Putamen (tissue), 1 donor: ENCODE measurements at places on chromosomes 5 and 9.

- no peak for DNase-seq
These were observed 1864.2 kb upstream of the C9orf72 start for GRCh38 chr9:29437526-29437925.

GRCh38 chr9:112404508-112404932, 24.6 kb downstream of the HSDL2 start:
- no peak for DNase-seq

DNA sequence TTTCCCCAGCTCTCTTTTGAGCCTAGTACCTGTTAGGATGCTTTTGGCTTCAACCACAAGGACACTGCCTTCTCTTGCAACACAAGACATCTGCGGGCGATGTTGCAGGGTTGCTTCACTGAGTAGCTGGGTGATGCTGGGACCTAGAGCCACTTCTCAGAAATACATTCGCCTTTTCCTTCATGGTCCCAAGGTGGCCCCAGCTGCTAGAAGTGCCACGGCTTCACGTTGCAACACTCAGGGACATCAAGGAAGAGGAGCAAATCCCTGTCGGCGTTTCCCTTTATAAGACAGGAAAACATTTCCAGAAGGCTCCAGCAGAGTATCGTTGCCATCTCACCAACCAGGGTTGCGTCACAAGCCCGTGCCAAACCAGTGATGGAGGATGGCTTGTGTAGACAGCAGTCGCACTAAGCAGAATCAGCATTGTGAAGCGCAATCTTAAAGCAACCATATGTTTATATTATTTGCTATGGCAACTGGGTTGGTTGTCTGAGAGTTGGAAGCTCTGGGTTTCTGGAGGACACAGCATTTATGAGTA, 62.7 kb downstream of the ANKRD33B start:
- no peak for DNase-seq

DNA sequence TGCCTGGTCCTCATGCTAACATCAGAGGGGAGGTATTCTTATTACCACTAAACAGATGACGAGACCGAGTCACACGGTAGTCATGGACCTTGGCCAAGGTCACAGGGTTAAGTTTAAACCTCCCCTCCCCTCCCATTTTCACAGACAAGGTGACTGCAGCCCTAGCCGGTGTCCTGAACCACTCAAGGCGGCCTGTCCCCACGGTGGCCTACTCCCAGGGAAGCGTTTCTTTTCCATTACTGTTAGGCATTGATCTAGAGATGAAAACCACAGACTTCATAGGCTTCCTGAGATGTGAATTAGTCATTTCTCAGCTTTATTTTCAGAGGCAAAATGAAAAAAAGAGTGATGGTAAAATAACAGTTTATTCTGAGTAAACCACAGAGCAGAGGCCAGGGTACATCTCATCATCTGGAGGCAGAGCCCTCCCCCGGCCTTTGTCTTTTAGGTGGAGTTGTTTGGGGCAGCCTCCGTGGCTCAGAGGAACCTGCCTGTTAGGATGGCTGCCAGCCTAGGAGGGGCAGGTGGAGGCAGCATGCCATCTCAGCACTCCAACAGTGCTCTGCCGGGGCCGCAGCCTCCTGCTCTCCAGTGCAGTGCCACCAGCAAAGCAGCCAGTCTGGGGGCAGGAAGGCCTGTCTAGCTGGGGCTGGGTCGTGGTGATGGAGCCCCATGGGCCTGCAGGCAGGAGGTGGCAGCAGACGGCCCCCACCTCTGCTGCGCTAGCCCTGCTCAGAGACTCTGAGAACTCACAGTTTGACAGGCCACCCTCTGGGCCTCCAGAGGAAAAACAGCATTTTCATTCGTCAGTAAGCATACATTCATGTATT, 71.2 kb downstream of the RAPGEF1 start:
- no peak for DNase-seq

- no peak for DNase-seq
These were observed 105.1 kb downstream of the MAST4 start for GRCh38 chr5:66701244-66701643.

GRCh38 chr5:146398826-146399225, 48.3 kb upstream of the TCERG1 start:
- no peak for DNase-seq

GRCh38 chr9:129999141-129999510, 43.9 kb downstream of the FNBP1 start:
- no peak for DNase-seq

- no peak for DNase-seq
These were observed 382.9 kb downstream of the CCDC171 start for GRCh38 chr9:15935661-15936305.

DNA sequence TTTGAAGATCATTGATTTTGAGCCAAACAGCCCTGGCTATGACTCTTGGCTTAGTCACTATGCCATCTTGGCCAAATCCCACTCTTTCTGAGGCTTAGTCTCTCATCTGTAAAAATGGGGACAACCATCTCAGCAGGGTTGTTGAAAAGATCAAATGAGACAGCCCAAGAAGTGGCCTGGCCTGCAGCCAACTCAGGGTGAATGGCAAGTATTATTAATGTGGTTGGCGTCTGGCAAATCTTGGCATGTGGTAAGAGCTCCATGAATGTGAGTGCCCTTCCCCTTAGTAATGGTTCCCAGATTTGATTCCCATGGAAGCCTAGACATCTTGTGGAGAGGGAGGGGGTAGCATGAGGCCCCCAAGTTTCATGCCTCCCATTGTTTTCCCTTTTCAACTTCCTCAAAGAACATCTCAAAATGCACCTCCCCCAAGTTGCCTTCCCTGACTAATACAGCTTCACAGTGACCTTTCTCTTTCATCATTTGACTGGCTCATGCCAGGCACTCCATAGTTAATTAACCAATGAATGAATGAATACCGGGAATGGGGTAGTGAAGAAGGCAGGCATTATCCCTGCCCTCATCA, 11.8 kb upstream of the TGFBI start:
- DNase-seq: peak; percentile 57

- DNase-seq: no peak
These were observed 128.3 kb downstream of the NSG2 start for GRCh38 chr5:174173766-174174165.

- no peak for DNase-seq
These were observed 614.5 kb downstream of the MAT2B start for GRCh38 chr5:164119806-164120447.

DNA sequence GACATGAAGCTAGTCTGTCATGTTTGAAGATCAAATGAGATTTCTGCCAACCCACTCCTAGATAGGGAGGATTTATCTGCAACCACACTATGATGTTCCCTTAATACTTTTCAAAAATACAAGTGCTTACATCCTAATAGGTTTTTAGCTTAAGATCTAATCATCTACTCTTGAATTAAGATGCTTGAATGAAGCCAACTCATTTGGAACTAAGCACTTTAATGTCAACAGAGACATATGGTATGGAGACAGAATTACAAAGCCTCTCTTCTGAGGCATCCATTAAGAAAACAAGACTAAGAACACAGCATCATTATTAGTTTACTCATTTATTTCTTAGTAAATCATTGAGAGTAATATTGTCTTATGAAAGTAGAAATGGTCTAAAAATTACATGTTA, 139.3 kb upstream of the NFIB start:
- DNase-seq: no peak

DNA sequence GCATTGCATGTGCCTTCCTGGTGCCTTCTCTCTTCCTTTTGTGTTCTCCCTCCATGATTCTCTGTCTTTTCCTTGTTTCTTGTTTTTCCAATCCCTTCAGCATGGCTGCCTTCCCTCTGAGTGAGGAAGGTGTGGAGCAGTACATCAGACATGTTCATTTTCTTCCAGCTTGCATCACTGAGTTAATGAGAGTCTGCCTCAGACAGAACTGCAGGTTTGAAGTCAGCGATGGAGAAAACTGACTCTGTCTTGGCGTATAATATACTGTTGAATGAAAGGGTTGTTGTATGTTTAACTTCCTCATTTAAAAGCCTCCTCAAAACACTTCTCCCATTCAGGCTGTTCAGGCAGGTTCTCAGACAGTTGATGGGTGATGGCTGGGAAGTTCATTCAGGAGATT, 129.3 kb downstream of the KDM4C start:
- DNase-seq: no peak

GRCh38 chr5:74312746-74313145, 327.8 kb downstream of the ENC1 start:
- DNase-seq: no peak

DNA sequence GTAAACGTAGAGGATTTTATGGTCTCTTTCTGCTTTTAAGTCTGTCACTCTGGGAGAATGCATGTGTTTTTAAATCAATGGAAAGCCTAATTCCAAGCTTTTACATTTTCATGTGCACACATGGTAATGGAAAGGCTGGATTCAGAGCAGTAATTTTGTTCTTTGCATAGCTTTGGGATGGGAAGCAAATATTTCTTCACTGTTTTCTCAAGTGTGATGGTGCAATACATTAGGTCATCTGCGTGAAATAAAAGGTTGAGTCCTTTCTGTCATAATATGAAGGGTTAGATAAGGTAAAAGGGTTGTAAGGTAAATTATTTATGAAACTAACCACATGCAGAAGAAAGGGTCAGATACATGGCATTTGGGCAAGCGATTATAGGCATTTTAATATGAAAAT, 88.2 kb upstream of the NR3C1 start:
- no peak for DNase-seq

GRCh38 chr9:73640971-73641370, 489.3 kb downstream of the ANXA1 start:
- no peak for DNase-seq

DNA sequence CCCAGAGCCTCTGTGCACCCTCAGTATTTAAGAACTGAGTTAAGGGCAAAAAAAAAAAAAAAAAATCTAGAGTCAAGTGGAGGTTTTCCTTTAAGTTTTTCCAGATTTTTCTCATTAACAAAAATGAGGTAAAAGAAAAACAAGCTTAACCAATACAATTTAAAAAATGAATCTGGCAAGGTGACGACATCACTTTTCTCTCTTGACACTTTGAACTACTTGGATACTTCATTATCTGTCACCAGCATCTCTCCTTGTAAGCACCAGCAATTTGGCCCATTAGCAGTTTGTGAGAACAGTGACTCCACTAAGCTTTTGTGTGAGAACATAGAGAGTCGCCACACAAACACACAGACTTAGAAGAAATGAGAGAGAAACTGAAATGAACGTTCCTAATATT, 345.7 kb upstream of the SLC30A5 start:
- no peak for DNase-seq

- DNase-seq: no peak
These were observed 34.3 kb downstream of the NFIB start for GRCh38 chr9:14279671-14280070.

DNA sequence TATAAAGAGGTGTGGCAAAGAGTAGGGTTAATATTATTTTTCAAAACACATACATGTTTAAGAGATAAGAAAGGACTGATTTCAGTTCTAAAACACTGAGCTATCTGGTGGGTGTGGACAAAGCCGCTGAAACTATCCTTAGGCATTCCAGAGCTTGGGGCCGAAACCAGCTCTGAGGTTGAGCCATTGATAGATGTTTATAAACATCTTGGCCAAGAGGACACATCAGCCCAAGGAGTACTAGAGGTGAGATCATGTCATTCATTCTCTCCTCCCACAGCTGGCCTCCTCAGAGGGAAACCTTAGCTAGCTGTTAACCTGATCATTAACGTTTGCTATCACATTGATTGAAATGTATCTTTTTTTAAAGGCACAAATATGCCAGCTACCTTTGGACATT, 89.9 kb downstream of the NLN start:
- DNase-seq: no peak

DNA sequence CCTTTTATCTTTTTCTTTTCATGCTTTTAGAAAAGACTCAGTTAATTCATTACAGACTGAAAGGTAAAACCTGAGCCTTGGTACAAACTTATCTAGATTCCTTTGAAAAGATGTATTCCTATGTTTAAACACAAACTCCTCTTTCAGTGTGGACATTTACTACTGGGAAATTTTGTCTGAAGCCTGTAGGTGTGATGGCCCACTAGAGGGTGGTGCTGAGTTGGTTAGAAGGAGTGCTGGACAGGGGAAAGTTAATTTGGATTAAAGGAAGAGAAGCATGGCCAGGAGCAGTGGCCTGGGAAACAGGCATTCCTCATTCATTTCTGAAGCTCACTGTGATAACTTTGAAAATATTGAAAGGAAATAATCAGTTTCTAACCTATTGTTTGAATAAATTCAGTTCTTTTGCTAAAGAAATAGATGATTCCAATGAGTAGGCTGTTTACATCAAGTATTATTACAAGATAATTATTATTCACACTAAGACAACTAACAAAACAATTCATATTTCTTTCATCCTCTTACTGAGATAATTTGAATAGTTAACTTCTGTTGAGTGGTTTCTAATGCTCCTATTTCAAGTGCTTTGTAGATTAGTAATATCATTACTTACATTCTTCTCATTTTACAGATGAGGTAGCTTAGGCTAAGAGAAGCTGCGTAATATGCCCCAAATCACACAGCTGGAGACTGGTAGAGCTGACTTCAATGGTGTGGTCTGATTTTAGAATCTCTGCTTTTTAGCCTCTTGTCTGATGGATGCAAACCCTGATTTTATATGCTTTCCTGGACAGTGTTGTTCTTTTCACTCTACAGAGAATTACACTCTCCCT, 150.9 kb downstream of the ADGRV1 start:
- DNase-seq: peak; percentile 3

DNA sequence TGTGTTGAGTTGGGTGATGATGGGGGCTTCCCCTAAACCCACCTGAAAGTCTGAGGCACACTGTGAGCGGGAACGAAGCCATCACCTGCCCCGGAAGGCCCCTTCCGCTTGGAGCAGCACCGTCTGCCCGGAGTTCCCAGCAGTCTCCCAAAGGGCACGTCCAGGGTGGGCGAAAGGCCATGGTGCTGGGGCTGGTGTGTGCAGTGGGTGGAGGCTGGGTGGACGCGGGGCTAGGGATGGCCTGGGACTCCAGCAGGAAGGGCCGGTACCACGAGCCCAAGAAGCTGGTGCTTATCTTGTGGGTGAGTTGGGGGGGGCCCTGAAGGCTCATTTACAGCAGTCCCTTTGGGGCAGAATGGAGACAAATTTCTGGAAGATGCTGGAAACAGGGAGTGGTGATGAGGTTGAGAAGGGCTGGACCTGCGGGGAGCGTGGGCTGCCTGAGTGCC, 4.6 kb downstream of the FLT4 start:
- no peak for DNase-seq

DNA sequence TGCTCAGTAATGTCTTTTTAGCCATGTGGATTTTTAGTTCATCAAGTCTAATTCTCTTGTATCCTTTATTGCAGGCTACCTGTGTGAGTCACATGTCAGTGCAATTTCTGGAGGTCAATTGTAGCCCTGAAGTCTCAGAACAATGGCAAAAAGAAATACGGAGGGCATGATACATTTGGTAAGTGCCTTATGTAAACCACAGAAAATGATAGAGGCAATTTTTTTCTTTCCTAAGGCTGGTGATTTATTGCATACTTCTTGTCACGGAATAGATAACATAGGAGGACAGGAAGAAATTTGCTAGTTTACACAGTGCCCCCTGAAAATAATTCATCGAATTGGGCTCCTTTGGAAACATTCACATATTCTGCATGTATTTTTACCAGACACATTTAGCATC, 235.9 kb downstream of the DMRTA1 start:
- no peak for DNase-seq

GRCh38 chr9:14350754-14351153, 36.8 kb upstream of the NFIB start:
- no peak for DNase-seq
